ENCODE measurements at places on chromosomes 11 and 22.

DNA sequence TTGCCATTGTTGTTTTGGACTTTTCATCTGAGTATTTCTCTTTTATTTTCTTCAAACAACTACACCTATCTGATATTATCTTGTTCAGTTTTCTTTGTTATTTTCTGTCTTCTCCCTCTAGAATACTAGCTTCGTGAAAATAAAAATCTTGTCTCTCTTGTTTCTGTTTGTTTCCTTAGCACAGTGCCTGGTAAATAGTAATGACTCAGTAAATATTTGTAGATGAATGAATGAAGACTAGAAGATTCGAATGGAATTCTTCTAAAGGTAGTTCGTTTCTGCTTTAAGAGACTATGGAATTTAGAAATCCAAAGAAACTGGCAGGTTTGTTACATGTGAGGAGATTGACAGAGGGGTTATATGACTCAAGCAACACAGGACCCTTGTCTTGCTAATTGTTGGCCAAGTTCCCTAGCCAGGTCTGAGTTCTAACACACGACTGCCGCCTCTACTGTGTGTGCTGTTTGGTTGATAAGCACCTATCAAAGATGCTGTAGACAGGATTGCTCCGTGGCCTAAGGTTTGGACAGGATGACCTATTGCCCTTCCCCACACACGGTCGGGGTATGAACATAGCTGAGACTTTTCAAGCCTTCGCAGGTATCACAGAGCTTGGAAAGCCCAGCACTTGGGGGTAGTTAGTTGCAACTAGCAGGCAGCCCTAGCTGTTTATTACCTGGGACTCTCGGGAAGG, 831 bp upstream of the TMEM135 start:
- DNase-seq: no peak

- no peak for DNase-seq
These were observed 61.7 kb downstream of the FBXO7 start for GRCh38 chr22:32536352-32536751.

DNA sequence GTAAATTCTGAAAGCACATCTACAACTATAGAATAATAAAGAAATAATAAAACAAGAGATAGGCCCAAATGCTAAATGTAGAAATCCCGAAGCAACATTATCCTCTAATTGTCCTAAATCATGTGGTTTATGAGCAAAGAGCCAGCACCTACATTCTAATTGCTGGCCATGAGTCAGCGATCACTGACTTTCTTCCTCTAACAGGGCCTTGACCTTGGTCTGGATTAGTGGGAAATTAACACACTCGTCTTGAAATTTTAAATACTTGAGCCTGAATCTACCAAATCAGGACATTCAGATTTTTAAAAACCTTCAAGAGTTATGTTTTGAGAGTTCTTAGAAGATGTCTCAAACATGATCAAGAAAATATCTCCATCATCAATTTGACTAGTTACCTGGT, 727.6 kb downstream of the METTL15 start:
- no peak for DNase-seq

GRCh38 chr22:23570681-23571080, 9.4 kb downstream of the IGLL1 start:
- peak; percentile 35 for DNase-seq

- DNase-seq: peak; percentile 71
These were observed 28.7 kb downstream of the CHRDL2 start for GRCh38 chr11:74702383-74703007.

GRCh38 chr11:111814557-111815320, 48.5 kb upstream of the PPP2R1B start:
- no peak for DNase-seq

- DNase-seq: no peak
These were observed 8.2 kb upstream of the PLA2G3 start for GRCh38 chr22:31148488-31148887.

DNA sequence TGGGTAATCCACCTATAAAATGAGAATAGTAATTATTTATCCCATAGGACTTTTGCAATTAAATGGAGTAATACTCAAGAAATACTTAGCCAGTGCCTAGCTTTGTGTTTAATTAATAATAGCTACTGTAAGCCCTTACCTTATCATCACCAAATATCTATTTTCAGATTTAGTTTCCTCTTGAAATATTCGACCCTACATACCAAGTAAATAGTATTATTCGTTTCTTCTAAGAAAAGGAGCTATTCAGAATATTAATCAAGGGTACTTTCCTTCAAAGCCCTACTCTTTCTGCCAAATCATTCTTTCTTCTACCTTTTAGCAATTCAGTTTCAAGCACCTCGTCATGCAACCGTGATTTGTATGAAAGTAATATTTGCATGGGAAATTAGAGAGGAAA, 6.7 kb downstream of the FBXO3 start:
- DNase-seq: no peak

- no peak for DNase-seq
These were observed 5.6 kb downstream of the SLC29A2 start for GRCh38 chr11:66365711-66366619.

DNA sequence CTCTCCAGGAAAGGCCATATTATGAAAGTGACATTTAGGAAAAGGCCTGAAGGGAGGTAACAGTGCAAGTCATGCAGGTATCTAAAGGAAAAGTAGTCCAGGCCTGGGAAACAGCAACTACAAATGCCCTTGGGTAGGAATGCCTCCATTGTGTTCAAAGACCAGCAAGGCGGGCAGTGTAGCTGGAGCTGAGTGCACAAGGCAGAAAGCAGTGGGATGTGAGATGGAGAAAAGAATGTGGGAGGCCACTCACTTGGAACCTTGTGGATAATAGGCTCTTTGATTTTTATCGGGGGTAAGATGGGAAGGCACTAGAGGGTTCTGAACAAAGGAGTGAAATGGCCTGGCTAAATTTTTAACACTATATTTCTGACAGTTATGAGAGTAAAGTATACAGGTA, 188.6 kb downstream of the PGR start:
- DNase-seq: no peak

GRCh38 chr11:28011813-28012212, 96.1 kb downstream of the KIF18A start:
- DNase-seq: no peak

DNA sequence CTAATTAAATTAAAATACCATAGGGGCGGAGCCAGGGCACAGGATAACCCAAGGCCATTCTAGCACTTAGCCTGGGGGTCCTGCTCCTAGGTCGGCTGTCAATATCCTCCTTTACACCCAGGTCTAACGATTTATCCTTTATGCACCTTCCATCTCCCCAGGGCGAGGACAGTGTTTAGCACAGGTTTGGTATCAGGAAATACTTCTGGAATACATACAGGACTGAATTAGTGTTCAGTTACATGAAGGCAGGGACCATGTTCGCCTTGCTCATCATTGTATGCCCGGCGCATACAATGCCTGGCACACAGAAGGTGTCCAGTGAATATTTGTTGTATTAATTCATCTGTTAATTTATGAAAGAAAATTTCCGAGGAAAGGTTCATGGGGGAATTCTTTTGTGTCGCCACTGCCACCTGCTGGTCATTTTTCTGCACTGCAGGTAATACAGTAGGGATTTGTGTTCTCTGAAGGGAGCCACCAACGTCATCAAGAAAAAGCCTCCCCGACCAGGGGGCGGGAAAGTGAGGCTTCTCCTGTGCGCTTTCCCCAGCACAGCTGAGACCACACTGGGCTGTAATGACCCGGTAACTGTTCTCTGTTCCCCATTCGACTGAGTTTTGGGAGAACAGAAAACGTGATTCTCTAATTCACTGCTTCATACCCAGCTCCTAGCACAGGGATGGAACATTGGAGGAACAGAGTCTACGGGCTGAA, 68.7 kb upstream of the ASPHD2 start:
- peak; percentile 71 for DNase-seq

DNA sequence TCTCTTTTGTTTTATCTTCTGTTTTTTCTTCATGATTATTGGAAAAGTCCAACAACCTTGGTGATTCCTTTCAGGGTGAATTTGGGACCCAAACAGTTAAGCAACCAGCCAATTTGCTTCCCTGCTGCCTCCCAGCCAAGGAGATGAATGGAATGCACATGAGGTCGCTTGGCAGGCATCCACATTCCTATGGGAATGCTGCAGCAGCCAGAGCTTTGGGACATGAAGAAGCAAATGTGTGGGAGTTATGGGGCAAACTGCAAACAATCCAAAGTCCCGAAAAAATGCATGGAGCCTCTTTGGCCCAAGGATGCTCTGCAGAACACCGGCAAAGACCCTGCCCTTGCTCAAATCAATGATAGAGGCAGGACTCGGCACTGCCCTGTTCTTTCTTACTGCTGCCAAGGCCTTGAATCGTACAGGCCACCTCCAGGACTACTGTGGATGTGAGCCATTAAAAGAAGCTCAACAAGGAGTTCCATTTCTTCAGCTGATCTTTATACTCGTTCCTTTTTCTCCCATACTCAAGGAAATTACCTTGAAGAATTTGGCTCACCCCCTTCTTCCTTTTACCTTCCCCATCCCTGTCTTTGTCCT, 117.3 kb upstream of the TEAD1 start:
- no peak for DNase-seq

GRCh38 chr11:72155751-72156150, 20.2 kb downstream of the FOLR3 start:
- no peak for DNase-seq

- DNase-seq: no peak
These were observed 172.3 kb downstream of the LDLRAD3 start for GRCh38 chr11:36116161-36116560.

DNA sequence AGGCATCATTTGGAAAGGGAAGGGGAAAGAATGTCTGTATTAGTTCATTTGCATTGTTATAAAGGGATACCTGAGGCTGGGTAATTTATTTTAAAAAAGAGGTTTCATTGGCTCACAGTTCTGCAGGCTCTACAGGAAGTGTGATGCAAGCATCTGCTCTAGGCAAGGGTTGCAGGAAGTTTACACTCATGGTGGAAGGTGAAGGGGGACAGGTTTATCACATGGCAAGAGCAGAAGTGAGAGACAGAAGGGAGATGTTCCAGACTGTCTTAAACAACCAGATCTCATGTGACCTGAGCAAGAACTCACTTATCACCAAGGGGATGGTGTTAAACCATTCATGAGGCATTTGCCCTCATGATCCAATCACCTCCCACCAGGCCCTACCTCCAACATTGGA, 90.6 kb downstream of the CCDC83 start:
- DNase-seq: no peak

DNA sequence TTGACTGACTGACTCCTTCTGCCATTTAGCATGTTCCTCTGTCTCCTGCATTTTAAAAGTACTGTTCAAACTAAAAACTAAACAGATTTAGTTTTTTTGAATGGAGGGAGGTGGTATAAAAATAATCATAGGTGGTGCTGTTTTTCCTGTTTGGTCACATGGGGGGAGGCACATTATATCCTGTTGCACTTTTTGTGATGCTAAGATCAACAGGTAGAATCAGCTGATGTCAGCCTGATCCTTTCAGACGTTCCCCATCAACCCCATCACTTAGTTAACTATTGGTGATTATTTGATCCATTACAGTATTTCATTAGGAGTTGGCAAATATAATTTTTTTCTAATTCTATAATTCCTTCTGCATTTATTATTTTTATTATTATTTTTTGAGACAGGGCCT, 5.1 kb upstream of the OSBP2 start:
- DNase-seq: no peak

DNA sequence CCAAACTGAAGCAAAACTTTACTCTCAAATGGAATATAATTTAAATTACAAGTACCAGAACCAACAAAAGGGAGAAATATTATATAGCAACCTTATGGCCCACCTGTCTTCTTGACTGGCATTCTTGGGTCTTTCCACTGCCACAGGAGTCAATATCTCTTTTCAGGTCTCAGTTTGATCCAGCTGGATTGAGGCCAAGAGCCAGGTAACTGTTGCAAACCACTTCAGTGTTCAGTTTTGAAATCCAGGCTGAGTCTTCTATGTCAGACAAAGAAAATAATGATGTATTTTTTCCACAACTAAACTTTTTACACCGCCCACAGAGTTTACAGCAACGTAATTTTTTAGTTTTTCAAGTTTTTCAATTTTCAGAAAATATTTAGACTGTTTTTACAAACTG, 648 bp downstream of the DLG2 start:
- no peak for DNase-seq

DNA sequence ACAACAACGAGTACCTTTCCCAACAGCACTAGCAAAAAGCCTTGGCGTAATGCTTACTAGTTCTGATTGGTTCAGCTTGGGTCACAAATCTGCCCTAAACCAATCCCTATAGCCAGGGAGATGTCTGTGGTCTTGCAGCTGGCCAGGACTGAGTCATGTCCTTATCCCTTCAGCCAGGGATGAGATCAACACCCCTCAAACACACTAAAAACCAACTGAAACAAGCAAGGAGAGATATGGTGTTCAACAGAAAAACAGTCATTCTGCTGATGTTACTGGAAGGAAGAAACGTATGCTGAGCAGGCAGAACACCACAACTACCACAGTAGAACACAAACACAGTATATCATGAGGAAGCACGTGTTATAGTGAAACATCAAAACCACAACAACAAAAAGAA, 375.6 kb downstream of the LARGE1 start:
- DNase-seq: no peak

DNA sequence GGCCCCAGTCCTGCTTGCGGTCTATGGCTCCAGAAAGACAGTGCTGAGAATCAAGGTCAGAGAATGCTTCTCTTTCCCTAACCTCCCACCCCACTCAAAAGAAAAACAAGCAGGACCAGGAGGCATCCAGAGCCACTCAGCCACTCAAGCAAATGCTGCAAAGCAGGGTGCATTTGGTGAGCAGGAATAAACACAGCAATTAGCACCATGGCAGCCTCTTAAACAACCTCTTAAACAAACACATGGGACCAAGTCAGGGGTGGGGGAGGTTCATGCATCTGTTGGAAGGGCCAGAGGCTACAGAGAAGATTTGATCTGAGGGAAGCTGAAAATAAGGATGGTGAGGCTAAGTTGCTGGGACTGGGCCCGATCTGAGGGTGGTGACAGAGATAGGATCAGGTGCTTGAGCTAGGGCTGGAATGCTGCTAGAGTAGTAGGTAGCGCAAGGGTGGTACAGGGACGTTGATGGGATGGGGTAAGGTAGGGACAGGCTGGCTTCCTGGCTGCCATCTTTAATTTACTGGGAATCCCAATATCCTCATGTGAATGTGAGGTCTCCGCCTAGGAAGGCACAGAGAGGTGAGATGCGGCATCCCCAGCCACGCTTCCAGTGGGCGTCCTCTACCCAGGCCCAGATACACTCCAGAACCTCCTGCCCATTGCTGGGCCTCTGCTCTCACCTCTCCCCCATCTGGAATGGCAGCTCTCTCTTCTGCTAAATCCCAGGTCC, 26.6 kb upstream of the LMO1 start:
- DNase-seq: no peak

- DNase-seq: peak; percentile 93
These were observed 31.4 kb downstream of the PISD start for GRCh38 chr22:31630331-31631329.

DNA sequence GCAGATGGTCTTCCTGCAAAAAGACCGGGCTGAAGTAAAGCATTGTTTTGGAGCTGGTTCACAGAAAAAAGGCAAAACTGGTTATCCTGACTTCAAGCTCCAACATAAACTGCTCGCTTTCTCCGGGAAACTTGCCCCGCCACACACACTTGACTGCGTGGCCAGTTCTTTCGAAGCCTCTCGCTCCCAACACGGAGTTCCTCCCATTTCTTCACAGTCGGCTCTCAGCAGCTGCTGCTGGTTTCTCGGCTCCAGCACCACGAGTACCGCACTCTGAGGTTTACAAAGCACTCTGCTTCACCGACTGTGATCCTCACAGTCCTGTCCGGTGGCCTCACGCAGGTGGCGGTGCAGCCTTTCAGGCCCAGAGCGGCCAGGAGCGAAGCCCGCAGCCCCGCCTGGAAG, 264 bp downstream of the CHEK1 start:
- DNase-seq: no peak

- DNase-seq: peak; percentile 27
These were observed 18.9 kb downstream of the SHANK3 start for GRCh38 chr22:50691521-50691920.
